GDM1 (cell line): ENCODE measurements at places on chromosomes 16 and 17.
A peak's percentile ranks its signal among the peaks of the same experiment; 100 is the strongest.

- DNase-seq = no peak
These were observed 10.3 kb downstream of the CDRT4 start for GRCh38 chr17:15456972-15457722.

GRCh38 chr17:44071198-44071520 lies 624 bp downstream of the G6PC3 start:
- DNase-seq = no peak

- no peak for DNase-seq
These were observed 5.2 kb downstream of the PERCC1 start for GRCh38 chr16:1435921-1436697.

DNA sequence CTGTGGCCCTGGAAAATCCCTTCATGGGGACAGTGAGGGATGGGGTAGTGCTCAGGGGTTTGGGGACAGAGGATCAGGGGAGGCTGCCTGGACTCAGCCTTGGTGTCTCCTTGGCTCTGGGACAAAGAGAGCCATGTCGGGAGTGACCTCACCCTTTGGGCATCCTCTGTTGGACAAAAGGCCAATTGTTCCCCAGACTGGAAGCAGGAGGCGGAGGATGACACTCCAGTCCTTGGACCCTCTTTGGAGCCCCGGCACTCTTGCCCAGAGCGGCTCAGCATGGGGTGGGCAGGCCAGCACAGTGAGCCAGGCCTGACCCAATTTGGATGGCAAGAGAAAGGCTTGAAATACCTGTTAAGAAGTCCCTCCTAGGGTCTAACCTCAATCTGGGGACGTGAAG lies 39.4 kb upstream of the PHB1 start:
- DNase-seq = no peak

DNA sequence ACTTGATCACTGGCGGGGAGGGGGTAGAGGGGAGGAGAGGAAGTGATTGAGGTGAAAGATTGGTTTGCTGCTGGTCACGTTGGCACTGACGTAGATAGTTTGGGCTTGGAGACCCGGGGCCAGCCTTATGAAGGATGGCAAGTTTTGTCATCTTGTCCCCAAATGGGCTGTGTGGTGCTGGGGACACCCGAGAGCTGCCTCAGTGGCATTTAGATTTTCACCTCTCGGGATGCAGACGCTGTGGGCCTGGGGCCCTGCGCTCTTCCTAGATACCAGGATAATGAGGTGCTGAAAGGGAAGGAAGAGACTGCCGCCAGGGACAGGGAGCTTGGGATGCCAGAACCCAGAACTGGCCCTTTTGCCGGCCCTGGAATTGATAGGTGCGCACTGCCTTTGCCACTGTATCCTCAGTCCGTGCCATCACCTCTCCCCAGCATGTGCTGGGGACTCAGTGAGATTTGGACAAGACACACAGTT lies 1.4 kb upstream of the SOCS3 start:
- no peak for DNase-seq

GRCh38 chr17:4960279-4960922 lies 7.2 kb downstream of the SPAG7 start:
- no peak for DNase-seq

- DNase-seq = no peak
These were observed 998 bp upstream of the PRKCA start for GRCh38 chr17:66301367-66301863.

GRCh38 chr17:47894498-47895346 lies 1.3 kb upstream of the SP2 start:
- DNase-seq = no peak

DNA sequence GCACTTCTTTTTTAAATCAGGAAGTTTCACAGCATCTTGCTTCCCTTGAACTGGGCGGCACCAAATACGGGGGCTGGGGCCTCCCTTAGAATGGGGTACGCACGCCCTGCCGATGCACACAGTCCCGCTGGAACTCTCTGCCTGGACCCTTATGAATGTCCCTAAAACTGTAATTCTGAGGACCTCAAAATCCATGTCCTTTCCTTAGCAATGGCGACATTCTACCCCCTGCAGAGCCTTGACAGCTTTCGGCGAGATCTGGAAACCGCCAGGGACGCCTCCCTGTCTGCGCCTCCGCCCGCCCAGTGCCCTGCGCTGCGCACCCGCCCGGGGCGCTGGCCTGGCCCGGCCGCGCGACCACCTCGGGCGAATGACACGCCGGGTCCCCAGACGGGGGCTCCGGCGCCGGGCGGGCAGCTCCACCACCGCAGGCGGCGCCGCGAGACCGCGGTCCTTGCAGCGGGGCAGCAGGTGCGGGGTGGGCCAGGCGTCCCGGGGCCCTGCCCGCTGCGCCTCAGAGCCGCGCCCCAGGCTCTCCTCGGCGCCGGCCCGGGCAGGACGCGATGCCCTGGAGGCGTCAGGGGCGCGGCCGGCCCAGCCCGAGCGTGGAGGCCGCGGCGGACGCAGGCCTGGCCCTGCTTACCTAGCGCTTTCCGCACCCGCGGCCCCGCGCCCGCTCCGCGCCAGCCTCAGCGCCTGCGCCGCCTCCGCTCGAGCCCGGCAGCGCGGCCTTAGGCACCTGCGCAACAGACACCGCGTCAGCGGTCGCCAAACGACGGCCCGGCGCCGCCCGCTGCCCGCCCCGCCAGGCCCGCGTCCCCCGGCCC lies 548 bp downstream of the HAGH start:
- peak; percentile 67 for DNase-seq

- no peak for DNase-seq
These were observed 92.2 kb upstream of the DNAH17 start for GRCh38 chr17:78669256-78669974.

GRCh38 chr16:3122926-3123570 lies 10.7 kb downstream of the ZNF205 start:
- DNase-seq = no peak

- DNase-seq = no peak
These were observed 419.3 kb upstream of the DYNLRB2 start for GRCh38 chr16:80121522-80121909.

GRCh38 chr16:11605891-11606290 lies 19.2 kb upstream of the LITAF start:
- no peak for DNase-seq

DNA sequence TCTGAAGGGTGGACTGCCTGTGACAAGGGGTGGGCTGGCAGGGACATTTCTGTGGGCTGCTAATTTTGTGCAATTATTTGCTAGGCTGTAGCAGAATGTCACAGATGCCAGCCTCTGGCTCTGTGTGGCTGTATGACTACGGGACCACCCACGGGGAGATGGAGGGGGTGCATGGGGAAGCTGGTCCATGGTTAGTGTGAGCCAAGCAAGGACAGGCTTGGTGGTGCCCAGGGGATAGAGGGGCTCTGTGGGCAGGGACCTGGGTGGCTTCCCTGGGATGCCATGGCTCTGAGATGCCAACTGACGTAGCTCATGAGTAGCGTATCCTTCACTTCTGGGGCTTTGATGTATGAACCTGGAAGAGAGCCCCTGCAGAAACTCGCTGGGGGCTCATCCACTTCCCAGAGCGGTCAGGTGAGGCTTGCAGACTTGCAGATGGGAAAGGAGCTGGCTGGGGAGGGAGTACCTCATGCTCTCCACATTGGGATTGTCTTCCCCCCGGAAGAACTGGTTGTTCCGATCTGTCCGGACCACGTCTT lies 87.2 kb downstream of the TBC1D16 start:
- DNase-seq = no peak

- no peak for DNase-seq
These were observed 5.1 kb downstream of the IGF2BP1 start for GRCh38 chr17:49002331-49002730.

DNA sequence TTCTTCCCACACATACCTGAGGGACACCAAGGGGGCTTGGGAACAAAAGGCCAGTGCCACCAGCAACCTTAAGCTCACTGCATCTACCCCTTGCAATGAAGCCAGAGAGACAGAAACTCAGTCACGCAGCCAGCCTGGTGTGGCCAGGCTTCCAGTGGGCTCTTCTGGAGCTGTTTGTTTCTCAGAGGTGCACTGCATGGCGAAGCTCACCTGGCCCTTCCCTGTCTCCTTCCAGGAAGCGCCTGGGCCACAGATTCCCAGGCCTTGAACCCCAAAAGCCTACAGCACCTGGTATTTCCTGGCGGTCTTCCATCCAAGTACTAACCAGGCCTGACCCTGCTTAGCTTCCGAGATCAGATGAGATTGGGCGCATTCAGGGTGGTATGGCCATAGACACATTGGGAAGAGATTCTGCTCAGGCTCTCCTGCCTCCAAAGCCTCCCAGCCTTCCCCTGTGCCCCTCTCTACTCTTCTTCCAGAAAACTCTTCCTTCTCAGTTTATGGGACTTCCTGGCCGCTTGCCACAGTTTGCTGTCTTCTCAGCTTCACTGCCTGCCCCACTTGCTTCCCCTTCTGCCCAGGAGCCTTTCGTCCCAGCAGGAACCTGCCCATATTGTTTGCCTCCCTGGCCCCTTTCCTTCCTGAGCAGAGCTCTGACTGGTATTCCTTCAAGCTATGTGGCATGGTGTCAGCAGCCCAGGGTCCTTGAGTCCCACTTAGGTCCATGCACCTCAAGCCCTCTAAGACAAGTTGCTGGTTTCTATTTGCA lies 1.6 kb downstream of the CISD3 start:
- DNase-seq = peak; percentile 18

- no peak for DNase-seq
These were observed 287.3 kb upstream of the AXIN2 start for GRCh38 chr17:65848751-65849150.

GRCh38 chr17:44848257-44848795 lies 643 bp downstream of the HIGD1B start:
- DNase-seq = no peak

DNA sequence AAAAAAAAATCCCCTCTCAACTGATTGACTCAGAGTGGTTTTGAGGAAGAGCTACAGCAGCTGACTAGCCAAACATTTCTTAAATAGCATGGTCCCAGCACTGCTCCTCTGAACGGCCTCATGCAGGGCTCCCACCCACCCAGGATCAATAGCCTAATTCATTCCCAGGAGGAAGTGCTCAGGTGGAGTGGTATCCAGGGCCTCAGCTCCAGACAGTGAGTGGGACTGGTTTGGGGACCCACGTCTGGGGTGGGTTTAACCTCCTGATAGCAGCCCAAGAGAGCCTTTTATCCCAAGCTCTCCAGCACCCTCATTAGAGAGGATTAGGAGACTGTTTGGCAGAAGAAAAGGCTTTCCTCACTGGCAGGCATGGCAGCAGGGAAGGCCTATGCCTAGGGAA lies 68.5 kb upstream of the CDH5 start:
- no peak for DNase-seq

GRCh38 chr16:67538666-67539101 lies 10.1 kb downstream of the RIPOR1 start:
- DNase-seq = no peak

GRCh38 chr16:6157806-6158205 lies 1060.2 kb upstream of the EEF2KMT start:
- DNase-seq = no peak

DNA sequence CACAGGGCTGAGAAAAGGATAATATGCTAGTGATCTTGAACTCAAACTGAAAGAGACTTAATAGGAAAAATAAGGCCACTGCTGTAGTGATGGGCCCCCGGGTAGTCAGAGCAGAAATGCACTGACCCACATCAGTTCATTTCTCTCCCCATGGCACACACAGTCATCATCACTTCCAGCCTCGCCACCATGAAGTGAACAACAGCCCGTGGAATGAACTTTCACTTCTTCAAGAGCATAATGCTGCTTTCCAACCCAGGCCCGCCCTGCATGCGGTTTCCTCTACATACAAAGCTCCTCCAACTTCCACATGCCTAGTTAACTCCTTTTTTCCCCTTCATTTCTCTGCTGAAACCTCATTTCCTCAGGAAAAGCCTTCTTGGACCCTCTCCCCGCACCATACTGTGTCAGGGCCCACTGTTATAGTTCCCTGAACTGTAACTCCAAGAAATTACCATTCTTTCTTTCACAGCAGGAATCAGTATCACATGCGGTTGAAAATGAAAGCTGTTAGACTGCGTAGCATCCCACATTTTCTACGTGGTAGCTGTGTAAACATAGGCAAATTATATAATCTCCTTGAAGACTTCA lies 65.8 kb upstream of the SMIM36 start:
- DNase-seq = peak; percentile 48

GRCh38 chr16:26649381-26650045 lies 417.2 kb upstream of the C16orf82 start:
- DNase-seq = no peak

- no peak for DNase-seq
These were observed 689.2 kb downstream of the WWOX start for GRCh38 chr16:78788696-78789095.

- no peak for DNase-seq
These were observed 61.8 kb downstream of the ARSG start for GRCh38 chr17:68353111-68353521.

GRCh38 chr16:56755038-56755437 lies 25.1 kb downstream of the NUP93 start:
- DNase-seq = no peak

GRCh38 chr16:84461413-84462295 lies 42.8 kb downstream of the MEAK7 start:
- no peak for DNase-seq

GRCh38 chr16:67260426-67261063 lies 11.8 kb downstream of the SLC9A5 start:
- DNase-seq = peak; percentile 1

DNA sequence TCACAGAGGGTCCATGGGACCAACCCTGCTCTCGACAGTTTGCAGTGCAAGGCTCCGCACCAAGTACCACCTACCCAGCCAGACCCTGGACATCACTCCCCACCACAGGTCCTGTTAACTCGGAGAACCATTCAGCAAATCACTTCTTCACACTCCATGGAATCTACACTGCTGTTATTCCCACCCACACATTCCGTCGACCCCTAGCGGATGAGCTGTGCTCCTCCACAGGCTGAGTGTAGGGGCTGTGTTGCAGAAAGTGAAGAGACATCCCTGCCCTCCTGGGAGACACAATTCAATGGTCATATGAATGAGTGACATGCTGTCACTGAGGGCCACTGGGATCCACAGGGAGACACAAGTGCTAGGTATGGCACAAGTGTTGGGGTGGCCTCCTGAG lies 27.5 kb downstream of the MPG start:
- no peak for DNase-seq

GRCh38 chr17:72931635-72932034 lies 160.9 kb downstream of the SLC39A11 start:
- DNase-seq = no peak

DNA sequence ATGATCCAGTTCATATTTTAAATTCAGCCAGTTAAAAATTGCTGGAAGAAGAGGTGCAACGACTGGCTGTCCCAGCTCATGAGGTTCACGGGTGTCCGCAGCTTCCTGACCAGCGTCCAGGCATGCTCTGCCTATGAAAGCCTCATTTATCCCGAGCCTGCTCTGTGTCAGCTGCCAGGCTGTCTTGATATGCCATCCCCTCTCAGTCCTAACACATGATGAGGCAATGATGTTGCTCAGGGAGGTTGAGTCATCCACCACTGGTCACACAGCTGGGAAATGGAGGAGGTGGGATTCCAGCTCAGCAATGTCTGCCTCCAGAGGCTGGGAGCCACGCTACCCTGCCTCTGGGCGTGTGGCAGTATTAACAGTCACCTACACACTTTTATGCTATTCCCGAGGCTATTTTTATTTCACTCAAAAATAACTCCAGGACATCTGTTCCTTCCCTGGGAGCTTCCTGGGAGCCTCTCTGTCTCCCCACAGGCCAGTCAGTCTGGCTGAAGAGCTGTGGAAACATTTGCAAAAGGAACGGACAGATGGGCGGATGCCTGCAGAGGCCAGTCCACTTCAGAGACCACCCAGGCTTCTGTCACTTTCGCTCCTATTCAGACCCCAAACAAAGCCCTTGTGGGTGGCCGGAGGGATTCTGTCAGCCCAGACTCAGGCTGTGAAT lies 22.5 kb downstream of the RAB11FIP4 start:
- DNase-seq = no peak

- DNase-seq = no peak
These were observed 459.3 kb downstream of the HS3ST3B1 start for GRCh38 chr17:14760212-14760611.
